ENCODE measurements at places on chromosomes 13 and 19. TPM values are rescaled to one million over a fixed set of nuclear protein-coding genes. Genes with fewer than 3 reads are reported as not detected.

- no peak for DNase-seq
Observed at GRCh38 chr19:47564081-47564480, 8.9 kb downstream of the ZNF541 start.

DNA sequence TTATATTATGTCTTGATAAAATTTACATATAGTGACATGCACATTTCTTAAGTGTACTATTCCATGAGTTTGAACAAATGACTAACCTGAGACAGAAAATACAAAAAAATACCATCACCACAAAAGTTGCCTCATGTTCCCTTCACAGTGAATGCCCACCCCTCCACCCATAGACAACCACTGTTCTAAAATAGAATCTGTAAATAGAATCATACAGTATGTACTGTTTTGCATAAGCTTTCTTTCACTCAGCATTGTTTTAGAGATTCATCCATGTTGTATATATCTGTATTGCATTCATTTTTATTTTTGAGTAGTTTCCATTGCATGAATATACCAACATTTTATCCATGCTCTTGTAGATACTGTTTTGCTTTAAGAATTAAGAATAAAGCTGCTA, 23.3 kb upstream of the RBM26 start:
- no peak for DNase-seq

POU2F2 gene
- 42.7 TPM for total RNA-seq

GRCh38 chr13:34419755-34420154, 522.3 kb upstream of the NBEA start:
- DNase-seq: no peak

CCDC194 gene
- total RNA-seq: not detected

DNA sequence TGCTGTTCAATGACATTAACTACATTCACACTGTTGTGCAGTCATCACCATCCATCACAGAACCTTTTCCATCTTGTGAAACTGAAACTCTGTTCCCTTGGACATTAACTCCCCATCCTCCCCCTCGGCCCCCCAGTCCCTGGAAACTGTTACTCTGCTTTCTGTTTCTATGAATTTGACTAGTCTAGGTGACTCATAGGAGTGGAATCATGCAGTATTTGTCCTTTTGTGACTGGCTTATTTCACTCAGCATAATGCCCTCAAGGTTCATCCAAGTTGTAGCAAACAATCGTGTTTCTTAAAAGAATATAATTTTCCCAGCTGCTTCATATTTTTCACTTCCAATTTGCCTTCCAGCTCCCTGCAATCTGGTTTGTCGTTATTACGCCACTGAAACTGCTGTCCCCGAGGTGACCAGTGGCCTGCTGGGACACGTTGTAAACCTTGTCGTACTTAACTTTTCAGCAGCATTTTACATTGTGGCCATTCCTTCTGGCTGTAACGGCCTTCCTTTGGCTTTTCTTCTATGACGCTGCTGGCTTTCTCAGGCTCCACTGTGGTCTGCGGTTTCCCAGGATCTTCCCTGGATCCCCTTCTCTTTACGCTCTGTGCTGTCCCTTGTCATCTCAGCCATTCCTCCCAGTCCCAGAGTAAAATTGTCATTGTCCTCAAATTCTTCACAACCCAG, 74.0 kb downstream of the DHRS12 start:
- no peak for DNase-seq

ZNF763 gene
- 1.7 TPM for total RNA-seq

- no peak for DNase-seq
Observed at GRCh38 chr13:78129359-78129758, 210.7 kb upstream of the EDNRB start.

GRCh38 chr13:34224877-34225276, 406.9 kb downstream of the RFC3 start:
- no peak for DNase-seq

GRCh38 chr19:51632126-51632525, 1.9 kb upstream of the SIGLEC5 start:
- DNase-seq: no peak

GRCh38 chr13:30748717-30749116, 13.4 kb downstream of the ALOX5AP start:
- DNase-seq: no peak

- no peak for DNase-seq
Observed at GRCh38 chr13:100826441-100826840, 151.8 kb upstream of the TMTC4 start.

DNA sequence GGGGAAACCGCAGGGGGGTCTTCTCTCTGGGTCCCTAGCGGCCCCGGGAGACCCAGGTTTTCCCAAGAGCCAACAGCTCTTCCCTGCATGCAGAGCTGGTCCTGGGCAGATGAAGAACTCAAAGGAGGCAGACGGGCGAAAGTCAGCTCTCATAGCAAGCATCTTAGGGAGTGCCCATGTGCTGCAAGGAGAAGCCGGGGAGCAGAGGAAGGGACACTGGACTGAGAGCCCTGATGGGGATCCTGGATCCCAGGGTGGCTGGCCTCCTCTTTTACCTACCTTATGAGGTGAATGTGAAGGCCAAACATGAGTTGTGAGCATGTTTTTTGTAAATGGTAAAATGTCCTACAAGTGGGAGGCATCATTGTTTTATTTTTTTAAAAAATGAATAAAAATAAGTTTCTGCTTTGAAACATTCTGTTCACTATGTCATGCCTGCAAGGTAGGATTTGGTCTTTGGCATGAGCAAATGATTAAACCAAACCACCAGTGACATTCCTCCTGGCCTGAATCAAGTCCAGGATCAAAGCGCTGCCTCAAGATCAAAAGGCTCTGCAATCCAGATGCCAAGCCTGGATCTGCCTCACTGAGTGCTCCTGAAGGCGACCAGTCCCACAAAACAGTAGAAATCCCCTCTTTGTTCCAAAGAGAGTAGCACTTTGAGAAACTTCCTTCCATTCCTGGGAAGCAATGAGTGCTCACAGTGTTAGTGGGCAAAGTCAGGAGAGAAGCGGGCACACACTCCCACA, 92.2 kb upstream of the SERP2 start:
- DNase-seq: no peak

KANK3 gene
- total RNA-seq: 2.6 TPM

- no peak for DNase-seq
Observed at GRCh38 chr19:55251341-55252081, 7.3 kb downstream of the PPP6R1 start.

PEAK3 gene
- total RNA-seq: not detected

DNA sequence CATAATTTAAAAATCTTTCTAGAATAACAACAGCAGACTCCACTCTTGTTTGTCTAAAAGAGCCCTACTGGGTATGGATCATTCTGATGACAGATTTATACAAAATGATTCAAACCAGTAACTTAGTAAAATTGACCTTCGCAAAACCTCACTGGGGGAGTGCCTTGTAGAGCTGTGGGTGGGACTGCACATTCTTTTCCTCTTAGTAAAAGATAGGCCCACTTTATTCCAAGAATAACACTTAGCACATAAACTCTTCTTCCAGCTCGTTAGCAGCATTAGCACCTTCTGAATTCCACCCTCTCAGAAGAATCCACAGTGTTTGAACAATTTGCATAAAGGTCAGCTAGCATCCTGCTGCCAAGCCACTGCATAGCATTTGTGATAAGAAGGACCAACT, 106.8 kb downstream of the STOML3 start:
- no peak for DNase-seq

GRCh38 chr19:34961775-34962686, 2.0 kb downstream of the ZNF792 start:
- DNase-seq: no peak
